ENCODE measurements at places on chromosomes 6 and 20. TPM values are rescaled to one million over a fixed set of nuclear protein-coding genes. Genes with fewer than 3 reads are reported as not detected.

- DNase-seq: no peak
- no peaks in the 10 kb centered on the region for H3K36me3 ChIP-seq
- no peaks in the 10 kb centered on the region for H3K27me3 ChIP-seq
- no peak overlapping the region for H3K27ac ChIP-seq
- no peak overlapping the region for H3K4me3 ChIP-seq
These were observed 173.6 kb downstream of the COL21A1 start for GRCh38 chr6:56073761-56074160.

GRCh38 chr20:8690074-8690473 is 378.8 kb upstream of the PLCB4 start:
- H3K36me3 ChIP-seq: no peaks in the 10 kb centered on the region
- H3K27me3 ChIP-seq: no peaks in the 10 kb centered on the region
- H3K27ac ChIP-seq: no peak overlapping the region

DNA sequence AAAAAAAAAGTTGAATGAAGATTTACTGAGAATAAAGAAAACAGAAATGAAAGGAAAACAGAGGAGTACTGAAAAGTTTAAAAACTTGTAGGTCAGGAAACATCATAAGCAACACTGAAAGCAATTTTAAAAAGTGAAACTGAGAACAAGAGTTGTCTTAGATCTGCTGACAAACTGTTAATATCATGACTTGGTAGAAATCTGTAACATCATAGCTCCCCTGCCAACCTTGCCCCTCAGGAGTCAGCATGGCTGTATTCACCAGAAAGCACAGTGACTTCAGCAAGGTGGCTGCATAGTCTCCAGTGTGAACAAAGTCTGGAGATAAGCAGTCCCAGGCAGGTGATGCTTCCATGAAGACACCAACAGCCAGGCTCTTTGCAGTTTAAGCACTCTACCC is 5.3 kb downstream of the NAA20 start:
- peaks cover 39% of the 10 kb centered on the region for H3K4me1 ChIP-seq
- no peak overlapping the region for H3K27ac ChIP-seq
- H3K27me3 ChIP-seq: no peaks in the 10 kb centered on the region

The GTF2H4 gene
- 0.66 TPM for total RNA-seq

DNA sequence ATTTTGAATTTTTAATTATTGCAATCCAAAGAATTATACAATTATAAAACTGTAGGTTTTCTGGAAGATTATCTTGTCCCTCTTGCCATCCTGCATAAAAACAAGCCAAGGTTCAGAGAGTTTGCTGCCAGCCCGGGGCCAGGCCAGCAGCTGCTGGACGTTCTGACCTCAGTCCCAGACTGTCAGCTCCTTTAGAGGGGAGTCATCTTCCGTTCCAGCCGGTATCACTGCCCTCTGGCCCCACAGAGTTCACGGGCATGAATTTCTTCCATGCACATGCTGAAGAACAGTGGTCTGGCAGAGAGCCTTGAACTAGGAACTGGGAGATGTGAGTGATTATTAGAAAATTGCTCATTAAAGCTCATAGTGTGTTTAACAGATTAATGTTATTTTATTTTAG is 130.4 kb upstream of the QKI start:
- H3K36me3 ChIP-seq: no peaks in the 10 kb centered on the region
- H3K27ac ChIP-seq: no peak overlapping the region
- no peak for DNase-seq
- H3K4me3 ChIP-seq: no peak overlapping the region
- no peaks in the 10 kb centered on the region for H3K27me3 ChIP-seq
- H3K4me1 ChIP-seq: no peaks in the 10 kb centered on the region

GRCh38 chr20:680638-681187 is 5.1 kb upstream of the SCRT2 start:
- H3K36me3 ChIP-seq: no peaks in the 10 kb centered on the region
- DNase-seq: no peak
- peaks cover 13% of the 10 kb centered on the region for H3K4me1 ChIP-seq

The SMPDL3A gene
- 21.3 TPM for total RNA-seq

The WFDC12 gene
- not detected for total RNA-seq

Measured in body of pancreas (tissue), 4 donors.